ENCODE measurements at places on chromosomes 4 and X.
A peak's percentile ranks its signal among the peaks of the same experiment; 100 is the strongest.

- peaks cover 12% of the 10 kb centered on the region for H3K36me3 ChIP-seq
- H3K27ac ChIP-seq = no peak overlapping the region
- DNase-seq = no peak
- peaks cover 3% of the 10 kb centered on the region for H3K4me1 ChIP-seq
These were observed 8.8 kb downstream of the HERC5 start for GRCh38 chr4:88465653-88466192.

GRCh38 chr4:95546866-95547714, 1.7 kb downstream of the UNC5C start:
- DNase-seq = no peak
- peak overlapping the region; percentile 96 for H3K4me3 ChIP-seq
- H3K27ac ChIP-seq = peak overlapping the region; percentile 97
- H3K4me1 ChIP-seq = peaks cover 61% of the 10 kb centered on the region
- H3K27me3 ChIP-seq = no peaks in the 10 kb centered on the region

GRCh38 chrX:55240788-55241340, 20.7 kb downstream of the PAGE5 start:
- H3K4me1 ChIP-seq = no peaks in the 10 kb centered on the region
- no peak overlapping the region for H3K27ac ChIP-seq
- no peak overlapping the region for H3K4me3 ChIP-seq

DNA sequence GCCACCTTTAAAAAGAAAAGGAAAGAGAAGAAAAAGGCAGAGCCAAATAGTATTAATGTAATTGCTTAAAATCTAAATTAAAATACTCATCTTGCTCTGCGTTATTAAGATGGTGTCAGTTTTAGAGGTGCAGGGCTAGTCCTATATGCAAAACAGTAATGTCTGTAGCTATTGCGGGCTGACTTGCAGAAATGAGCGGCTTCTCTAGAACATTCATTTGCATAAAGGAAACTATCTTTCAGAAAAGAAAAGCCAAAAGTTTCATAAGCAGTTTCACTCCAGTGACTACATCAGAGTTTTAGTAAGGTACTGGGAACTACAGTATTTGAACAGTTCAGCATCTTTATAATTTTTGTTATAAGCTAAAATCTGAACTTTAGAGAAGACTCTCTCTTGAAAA, 6.0 kb downstream of the SMAD1 start:
- H3K27me3 ChIP-seq = no peaks in the 10 kb centered on the region
- DNase-seq = no peak
- no peaks in the 10 kb centered on the region for H3K36me3 ChIP-seq
- H3K27ac ChIP-seq = no peak overlapping the region

- DNase-seq = no peak
- peak overlapping the region; percentile 26 for H3K27ac ChIP-seq
- peaks cover 30% of the 10 kb centered on the region for H3K4me1 ChIP-seq
- H3K27me3 ChIP-seq = no peaks in the 10 kb centered on the region
These were observed 60.1 kb downstream of the SEPTIN11 start for GRCh38 chr4:77009511-77010115.

GRCh38 chrX:41900321-41900720, 23.0 kb downstream of the CASK start:
- peaks cover 1% of the 10 kb centered on the region for H3K4me1 ChIP-seq
- DNase-seq = no peak
- no peaks in the 10 kb centered on the region for H3K27me3 ChIP-seq
- no peak overlapping the region for H3K4me3 ChIP-seq
- peaks cover 28% of the 10 kb centered on the region for H3K36me3 ChIP-seq

DNA sequence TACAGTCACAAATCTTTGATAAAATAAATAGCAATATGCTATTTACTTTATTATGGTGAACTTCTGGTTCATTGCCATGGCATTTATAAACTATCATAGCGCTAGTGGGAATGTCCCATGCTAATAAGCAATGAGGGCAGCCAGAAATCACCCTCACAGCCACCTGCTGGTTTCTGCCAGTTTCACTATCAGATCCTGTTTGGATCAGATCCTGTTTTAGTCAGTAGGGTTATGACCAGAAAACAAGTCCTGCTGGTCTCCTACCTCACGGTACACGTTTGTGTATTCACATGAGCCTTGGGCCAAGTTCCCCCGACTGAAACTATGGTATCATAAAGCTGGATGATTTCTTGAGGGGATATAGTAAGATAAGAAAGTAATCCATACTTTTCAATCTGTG, 17.7 kb downstream of the FOXR2 start:
- H3K4me3 ChIP-seq = no peak overlapping the region
- H3K36me3 ChIP-seq = no peaks in the 10 kb centered on the region
- no peak overlapping the region for H3K27ac ChIP-seq
- H3K4me1 ChIP-seq = no peaks in the 10 kb centered on the region

GRCh38 chr4:58175024-58175423, 1064.8 kb upstream of the IGFBP7 start:
- no peak overlapping the region for H3K27ac ChIP-seq
- peaks cover 12% of the 10 kb centered on the region for H3K4me1 ChIP-seq
- H3K36me3 ChIP-seq = peaks cover 2% of the 10 kb centered on the region

GRCh38 chr4:76659103-76659490, 224.1 kb downstream of the SHROOM3 start:
- no peaks in the 10 kb centered on the region for H3K36me3 ChIP-seq
- H3K4me3 ChIP-seq = no peak overlapping the region
- no peaks in the 10 kb centered on the region for H3K27me3 ChIP-seq
- peak overlapping the region; percentile 10 for H3K27ac ChIP-seq
- DNase-seq = no peak

GRCh38 chr4:153497091-153497531, 31.0 kb downstream of the TMEM131L start:
- H3K27ac ChIP-seq = no peak overlapping the region
- no peak for DNase-seq
- no peaks in the 10 kb centered on the region for H3K27me3 ChIP-seq
- H3K4me3 ChIP-seq = no peak overlapping the region
- peaks cover 20% of the 10 kb centered on the region for H3K4me1 ChIP-seq

- no peak overlapping the region for H3K27ac ChIP-seq
- peaks cover 12% of the 10 kb centered on the region for H3K4me1 ChIP-seq
These were observed 1.3 kb downstream of the SULT1E1 start for GRCh38 chr4:69858690-69859089.

DNA sequence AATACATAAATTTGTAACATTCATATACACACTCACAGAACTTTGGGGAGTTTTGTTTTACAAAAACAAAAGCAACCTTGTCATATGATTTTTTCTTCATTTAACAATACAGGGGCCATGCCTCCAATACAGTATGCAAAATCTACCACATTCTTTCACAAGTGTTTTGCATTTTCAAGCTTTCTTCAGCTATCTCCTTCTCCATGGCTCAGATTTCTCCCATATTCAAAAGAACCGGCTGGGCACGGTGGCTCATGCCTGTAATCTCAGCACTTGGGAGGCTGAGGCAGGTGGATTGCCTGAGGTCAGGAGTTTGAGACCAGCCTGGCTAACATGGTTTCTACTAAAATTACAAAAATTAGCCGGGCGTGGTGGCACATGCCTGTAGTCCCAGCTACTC, 4.1 kb downstream of the TEX13B start:
- H3K27ac ChIP-seq = no peak overlapping the region
- H3K36me3 ChIP-seq = no peaks in the 10 kb centered on the region
- peaks cover 2% of the 10 kb centered on the region for H3K4me1 ChIP-seq
- DNase-seq = no peak

GRCh38 chrX:10104958-10105658, 51.7 kb upstream of the CLCN4 start:
- no peaks in the 10 kb centered on the region for H3K27me3 ChIP-seq
- peaks cover 31% of the 10 kb centered on the region for H3K36me3 ChIP-seq
- DNase-seq = no peak
- no peak overlapping the region for H3K27ac ChIP-seq

DNA sequence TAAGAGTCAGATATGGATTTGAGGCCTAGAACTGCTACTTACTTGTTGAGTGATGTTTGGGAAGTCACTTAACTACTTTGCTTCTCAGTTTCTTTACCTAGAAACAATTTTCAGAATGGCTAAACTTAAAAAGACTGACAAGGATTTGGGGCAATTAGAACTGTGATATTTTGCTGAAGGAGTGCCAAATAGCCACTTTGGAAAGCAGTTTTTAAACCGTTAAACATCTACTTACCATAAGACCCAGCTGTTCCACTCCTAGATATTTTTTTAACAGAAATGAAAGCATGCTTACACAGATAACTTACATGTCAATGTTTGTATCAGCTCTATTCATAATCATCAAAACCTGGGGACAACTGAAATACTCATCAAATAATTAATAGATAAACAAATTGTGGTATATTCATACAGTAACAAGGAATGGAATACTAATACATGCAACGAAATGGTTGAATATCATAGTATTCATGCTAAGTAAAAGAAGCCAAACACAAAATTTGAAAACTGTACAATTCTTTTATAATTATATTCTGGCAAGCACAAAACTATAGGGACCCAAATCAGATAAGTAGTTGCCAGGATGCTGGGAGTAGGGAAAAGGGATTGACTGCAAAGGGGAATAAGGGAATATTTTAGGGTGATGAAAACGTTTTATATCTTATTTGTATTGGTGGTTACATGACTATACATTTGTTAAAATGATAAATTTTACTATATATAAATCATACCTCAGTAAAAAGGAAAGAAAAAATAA, 24.0 kb downstream of the RPA4 start:
- DNase-seq = no peak
- H3K4me1 ChIP-seq = peaks cover 13% of the 10 kb centered on the region
- H3K27me3 ChIP-seq = no peaks in the 10 kb centered on the region
- H3K36me3 ChIP-seq = no peaks in the 10 kb centered on the region
- H3K27ac ChIP-seq = no peak overlapping the region
- no peak overlapping the region for H3K4me3 ChIP-seq

DNA sequence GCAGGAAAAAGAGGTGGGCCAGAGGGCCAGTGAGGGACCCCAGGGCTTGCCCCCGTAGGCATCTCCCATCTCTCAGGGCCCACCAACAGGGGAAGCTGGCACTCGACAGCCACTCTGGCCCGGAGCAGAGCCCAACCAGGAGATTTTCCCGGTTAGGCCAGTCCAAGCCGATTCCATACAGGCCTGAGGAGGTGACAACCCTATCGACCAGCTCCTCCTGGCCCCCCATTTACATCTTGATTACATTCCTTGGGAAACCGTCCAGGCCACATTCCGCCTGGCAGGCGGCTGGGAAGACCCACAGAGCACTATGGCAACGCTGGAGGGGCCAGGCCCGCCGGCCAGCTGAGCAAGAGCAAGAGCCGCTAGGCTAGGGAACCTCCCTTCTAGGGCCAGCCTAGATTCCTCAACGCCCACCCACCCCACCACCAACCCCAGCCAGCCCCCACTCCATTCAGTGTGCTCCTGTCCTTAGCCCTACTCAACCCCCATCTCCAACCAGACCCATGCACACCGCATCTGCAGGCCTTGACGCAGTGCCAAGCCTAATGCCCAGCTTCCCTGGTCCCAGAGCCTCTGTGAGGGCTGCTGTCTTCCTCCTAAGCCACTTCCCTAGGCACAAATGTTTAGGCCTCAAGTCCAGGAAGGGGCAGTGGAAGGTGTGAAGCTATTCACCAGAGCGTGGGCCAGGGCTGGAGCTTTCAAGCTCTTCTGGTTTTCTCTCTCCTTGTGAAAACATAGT, 161.2 kb downstream of the EFNB1 start:
- no peak overlapping the region for H3K4me3 ChIP-seq
- no peaks in the 10 kb centered on the region for H3K27me3 ChIP-seq
- no peak for DNase-seq
- H3K4me1 ChIP-seq = peaks cover 33% of the 10 kb centered on the region

GRCh38 chrX:105461016-105461415, 240.5 kb upstream of the TEX13A start:
- no peaks in the 10 kb centered on the region for H3K27me3 ChIP-seq
- H3K4me1 ChIP-seq = peaks cover 5% of the 10 kb centered on the region
- no peak overlapping the region for H3K4me3 ChIP-seq
- H3K36me3 ChIP-seq = no peaks in the 10 kb centered on the region

GRCh38 chrX:129797251-129797906, 17.6 kb downstream of the SASH3 start:
- DNase-seq = no peak
- peaks cover 4% of the 10 kb centered on the region for H3K4me1 ChIP-seq
- no peaks in the 10 kb centered on the region for H3K27me3 ChIP-seq
- H3K4me3 ChIP-seq = no peak overlapping the region

DNA sequence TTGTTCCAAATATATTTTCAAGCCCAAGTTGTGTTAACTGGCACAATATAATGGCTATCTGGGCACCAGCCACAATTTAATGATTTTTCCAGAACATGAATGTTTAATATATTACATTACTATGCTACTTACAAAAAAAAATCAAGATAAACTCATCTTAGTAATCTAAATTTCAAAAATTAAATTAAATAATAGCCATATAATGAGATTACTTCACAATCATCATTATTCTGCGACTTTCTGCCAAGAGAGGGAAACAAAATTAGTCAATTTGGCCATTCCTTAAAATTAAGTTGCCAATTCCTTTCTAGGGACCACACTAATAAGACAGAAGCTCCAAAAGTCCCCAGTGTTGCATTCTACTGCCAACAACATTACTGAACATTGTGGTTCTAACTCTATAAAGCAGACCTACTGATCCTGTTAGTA, 7.5 kb downstream of the NEK1 start:
- peak overlapping the region; percentile 39 for H3K27ac ChIP-seq
- no peak for DNase-seq
- peaks cover 17% of the 10 kb centered on the region for H3K36me3 ChIP-seq
- H3K4me3 ChIP-seq = no peak overlapping the region

DNA sequence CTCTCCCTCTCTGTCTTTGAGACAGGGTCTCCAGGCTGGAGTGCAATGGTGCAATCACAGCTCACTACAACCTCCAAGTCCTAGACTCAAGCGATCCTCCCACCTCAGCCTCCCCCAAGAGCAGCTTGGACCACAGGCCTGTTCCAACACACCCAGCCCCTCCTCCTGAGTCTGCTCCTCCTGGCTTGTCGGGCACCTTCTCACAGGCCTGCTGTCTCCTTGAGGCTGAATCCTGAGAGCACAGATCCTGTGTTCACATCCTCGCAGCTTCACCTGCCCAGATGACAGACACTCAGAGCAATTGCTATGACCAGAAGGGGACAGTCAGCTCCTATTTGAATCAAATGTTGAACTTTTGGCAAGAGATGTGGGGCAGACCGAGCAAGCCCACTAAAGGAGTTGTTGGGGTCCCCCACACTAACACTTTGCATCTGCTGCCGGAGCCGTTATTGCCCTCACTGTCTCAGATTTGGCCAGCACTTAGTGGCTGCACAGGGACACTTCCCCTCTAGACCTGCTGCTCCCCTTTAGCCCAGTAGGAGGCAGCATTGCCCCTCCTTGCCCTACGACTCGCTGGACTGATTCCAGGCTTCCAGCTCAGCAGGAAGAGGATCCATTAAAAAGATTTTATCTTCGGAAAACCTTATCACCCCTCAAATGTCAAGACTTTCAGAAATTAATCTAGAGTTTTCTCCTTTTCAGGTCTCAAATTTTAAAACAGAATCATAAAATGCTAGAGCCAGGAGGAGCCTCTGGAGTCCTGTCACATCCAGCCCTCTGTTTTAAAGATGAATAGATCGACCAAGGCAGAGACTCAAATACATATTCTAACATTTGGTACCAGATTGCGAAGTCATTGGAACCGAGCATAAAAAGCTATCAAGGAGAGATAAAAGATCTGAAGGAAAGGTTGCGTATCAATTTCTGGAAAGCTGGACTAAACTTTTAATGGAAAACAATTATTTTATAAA, 113.7 kb downstream of the USP46 start:
- H3K4me3 ChIP-seq = no peak overlapping the region
- H3K36me3 ChIP-seq = no peaks in the 10 kb centered on the region
- peak overlapping the region; percentile 11 for H3K27ac ChIP-seq
- H3K4me1 ChIP-seq = peaks cover 23% of the 10 kb centered on the region
